Effector CD8-positive, alpha-beta T cell (primary cell): ENCODE measurements at places on chromosomes 2 and 18.

- DNase-seq = no peak
These were observed 29.7 kb upstream of the PID1 start for GRCh38 chr2:229300790-229301189.

DNA sequence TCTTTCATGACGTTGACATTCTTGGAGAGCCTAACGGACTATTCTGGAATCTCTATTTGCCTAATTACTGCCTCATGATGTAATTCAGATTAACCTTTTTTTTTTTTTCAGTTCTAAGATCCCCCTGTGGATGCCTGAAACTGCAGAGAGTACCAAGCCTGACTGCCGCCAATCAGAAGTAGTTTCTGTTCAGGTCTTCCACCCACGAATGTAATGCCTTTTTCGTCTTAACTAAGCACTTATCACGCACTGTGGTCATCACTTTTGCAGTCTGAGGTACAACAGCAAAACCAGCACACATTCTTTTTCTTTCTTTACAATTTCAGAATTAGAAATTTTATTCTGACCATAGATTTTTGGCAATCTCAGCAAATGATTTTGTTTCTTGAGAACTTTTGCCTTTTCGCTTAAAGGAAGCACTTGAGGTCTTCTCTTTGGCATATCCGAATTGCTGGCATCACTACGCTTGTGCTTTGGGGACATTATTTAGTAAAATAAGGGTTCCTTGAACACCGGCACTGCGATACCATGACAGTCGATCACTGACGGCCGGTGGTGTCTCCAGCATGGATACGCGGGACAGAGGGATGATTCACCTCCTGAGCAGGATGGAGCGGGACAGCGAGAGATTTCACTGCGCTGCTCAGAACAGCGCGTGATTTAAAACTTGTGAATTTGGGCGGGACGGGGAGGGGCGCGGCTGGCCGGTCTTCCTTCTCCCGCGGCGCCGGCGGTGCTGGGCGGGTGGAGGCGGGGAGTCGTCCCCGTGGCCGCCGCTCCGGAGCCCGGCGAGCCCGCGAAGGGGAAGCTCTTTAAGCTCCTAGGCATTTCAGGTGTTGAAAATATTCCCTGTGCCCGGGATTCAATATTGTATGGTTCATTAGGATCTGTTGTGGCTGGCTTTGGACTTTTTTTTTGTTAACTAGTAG, 32.0 kb upstream of the GPR55 start:
- no peak for DNase-seq

DNA sequence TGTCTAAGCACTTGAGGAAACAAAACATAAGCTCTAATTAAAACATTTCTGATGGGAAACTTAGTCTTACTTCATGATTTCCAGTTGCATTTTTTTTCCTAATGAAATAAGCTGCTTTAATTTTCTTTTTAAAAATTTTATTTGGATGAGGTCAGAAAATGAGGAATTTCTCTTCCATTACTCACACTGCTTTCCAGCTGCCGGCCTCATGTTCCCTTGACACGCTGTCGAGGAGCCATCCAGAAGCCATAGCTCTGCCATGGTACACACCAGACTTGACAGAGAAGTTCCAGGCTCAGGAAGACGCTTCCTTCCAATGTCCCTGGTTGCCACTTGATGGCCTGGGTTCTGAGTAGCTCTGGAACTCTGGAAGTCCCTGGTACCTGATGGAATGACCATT, 12.1 kb upstream of the MAPRE2 start:
- DNase-seq = no peak

GRCh38 chr2:11320698-11321492, 23.5 kb downstream of the ROCK2 start:
- DNase-seq = no peak

DNA sequence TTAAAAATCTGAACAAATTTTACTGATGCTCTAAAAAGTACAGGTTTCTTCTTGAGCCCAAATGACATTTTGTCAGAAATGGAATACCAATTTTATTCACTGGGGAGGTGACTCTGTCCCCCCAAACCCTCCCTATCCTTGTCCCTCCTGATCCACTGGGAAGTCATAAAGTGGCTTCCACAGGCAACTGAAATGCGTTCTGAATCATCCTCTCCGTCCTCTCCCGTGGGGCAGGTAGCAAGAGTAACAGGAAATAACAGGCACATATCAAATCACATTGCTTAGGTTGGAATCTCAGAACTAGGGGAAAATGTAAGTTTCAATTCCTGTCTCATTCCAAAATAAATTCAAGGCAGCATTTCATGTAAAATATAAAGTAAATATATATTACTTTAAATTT, 44.5 kb downstream of the MYL12B start:
- DNase-seq = no peak

- DNase-seq = no peak
These were observed 17.9 kb upstream of the LRRTM1 start for GRCh38 chr2:80322311-80322920.

DNA sequence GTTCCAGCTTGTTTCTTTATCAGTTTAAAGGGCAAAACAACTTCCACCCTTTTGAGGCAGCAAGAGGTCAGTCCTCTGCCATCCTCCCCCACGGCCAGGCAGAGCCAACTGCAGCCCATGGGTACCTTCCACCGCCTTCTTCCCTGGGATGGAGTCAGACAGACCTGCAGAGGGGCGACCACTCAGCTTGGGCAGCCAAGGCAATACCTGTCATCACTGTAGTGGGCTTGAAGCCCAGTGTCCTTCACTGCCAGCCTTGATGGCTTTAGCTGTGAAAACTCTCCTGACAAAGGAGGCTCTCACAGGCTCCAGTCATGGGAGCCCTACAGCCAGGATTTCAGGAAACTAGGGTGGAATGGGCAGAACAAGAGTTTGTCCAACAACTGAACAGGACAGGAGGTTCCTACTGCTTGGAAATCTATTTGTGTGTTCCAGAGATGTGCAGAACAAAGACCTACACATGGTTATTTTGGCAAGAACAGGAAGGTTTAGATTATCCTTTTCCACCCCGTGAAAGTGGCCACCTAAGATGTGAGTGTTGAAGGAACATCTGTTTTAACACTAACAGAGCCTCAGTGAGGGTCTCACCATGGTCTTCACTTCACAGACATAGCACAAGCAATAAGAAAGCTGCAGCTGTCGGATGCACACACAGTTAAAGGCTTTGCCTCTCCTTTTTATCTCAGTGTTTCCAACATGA, 93.9 kb upstream of the RMDN2 start:
- no peak for DNase-seq

- DNase-seq = no peak
These were observed 1.8 kb downstream of the UPP2 start for GRCh38 chr2:158103411-158104012.

- no peak for DNase-seq
These were observed 124.8 kb downstream of the DTNB start for GRCh38 chr2:25548601-25549000.

DNA sequence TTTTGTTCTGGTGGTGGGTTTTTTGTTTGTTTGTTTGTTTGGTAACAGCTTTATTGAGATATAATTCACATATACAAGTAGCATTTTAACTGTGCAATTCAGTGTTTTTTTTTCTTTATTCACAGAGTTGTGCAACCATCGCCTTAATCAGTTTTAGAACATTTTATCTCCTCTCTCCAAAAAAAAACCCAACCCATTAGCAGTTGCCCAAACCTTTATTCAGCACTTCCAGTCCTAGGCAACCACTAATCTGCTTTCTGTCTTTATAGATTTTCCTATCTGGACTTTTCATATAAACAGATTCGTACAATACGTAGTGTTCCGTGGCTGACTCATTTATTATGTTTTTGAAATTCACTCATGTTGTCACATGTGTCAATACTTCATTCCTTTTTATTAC, 38.7 kb downstream of the CCDC138 start:
- no peak for DNase-seq
